ENCODE measurements at places on chromosomes 7 and 10.
A peak's percentile ranks its signal among the peaks of the same experiment; 100 is the strongest.

- DNase-seq: no peak
Measured at GRCh38 chr10:3154666-3155065, 17.9 kb downstream of the PITRM1 start.

GRCh38 chr10:67664942-67665341 lies 31.1 kb downstream of the CTNNA3 start:
- no peak for DNase-seq

DNA sequence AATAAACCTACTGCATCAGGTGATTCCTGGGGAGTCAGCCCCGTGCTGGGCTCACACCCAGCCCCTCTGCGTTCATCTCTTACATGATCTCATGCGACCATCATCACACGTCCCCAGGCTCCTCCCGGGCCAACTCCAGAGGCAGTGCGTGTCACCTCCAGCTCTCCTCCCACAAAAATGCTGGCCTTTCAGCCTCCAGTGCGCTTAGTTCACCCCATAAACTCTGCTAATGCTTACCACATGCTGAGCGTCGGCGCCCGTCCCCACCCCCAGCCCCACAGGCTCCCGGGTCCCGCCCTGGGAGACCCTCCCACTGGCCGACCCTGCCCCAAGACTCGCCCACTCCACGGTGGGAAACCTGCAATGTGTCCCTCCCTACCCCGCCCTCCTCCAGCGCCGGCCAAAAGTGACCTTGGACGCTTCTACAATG lies 816 bp upstream of the SDK1 start:
- peak; percentile 32 for DNase-seq

DNA sequence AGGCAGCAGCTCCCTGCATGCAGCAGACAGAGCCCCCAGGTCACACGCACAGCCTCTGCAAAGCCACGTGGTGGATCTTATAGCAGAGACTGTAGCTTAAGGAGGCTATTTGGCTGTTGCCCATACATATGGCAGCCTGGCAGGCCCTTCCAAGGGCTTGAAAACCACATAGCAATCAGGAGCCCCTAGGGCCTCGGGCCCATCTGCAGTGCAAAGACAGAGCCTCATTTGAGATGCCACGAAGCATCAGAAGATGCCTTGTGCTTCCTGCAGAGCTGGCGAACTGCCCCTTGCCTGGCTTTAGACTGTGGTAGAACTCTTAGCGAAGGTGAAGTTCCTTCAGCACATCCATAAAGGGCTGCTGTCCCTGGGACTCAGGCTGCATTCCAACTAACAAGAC lies 309.9 kb downstream of the GRID1 start:
- DNase-seq: no peak

All from NCI-H1694 (cell line).